ENCODE measurements at places on chromosomes 6 and 20.

GRCh38 chr6:147078106-147078505 is 126.1 kb upstream of the STXBP5 start:
- no peak for DNase-seq

DNA sequence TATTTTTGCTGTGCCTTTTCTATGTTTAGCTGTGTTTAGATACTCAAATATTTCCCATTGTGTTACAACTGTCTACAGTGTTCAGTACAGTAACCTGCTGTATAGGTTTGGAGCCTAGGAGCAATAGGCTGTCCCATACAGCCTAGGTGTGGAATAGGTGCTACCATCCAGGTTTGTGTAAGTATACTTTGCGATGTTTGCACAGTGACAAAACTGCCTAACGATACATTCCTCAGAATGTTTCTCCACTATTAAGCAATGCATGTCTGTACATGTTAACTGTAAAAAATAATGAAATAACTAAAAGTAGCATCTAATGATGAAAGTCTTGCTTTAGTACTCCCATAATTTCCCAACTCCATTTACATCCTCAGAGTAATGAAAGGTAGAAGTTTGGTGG is 46.0 kb downstream of the SERAC1 start:
- DNase-seq, result no peak

DNA sequence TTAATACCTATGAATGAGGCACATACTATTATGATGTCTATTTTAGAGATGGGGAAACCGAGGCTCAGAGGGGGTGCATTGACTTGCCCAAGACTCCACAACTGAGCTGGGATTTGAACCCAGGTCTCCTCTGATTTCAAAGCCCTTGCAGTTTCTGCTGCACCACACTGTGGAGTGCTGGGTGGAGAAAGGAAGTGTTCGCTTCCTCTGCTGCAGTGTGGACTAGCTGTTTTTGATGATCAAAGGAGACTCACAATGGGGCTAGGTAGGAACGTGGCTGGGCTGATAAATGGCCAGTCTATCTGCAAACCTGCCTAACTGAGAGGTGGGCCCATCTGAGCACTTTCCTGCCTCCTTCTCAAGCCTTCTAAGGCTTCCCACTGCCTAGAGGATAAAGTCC is 87.2 kb downstream of the CD40 start:
- no peak for DNase-seq

GRCh38 chr20:25659999-25660398 is 36.2 kb upstream of the NANP start:
- DNase-seq, result no peak

DNA sequence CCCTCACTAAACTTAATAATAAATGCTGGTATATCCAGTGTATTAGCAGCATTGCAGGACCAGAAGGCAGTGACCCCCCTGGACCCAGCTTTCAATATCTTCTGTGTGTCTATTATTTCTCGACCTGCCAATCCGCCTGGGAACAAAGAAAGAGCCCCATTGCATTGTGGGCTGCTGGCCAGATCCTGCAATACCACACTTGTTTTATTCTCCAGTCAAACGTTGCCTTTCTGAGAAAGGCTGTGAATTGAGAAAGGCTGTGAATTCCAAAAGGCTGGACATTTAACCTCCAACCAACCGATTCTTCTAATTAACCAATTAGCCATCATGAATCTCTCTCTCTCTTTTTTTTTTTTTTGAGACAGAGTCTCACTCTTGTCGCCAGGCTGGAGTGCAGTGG is 1.5 kb upstream of the MTO1 start:
- DNase-seq, result no peak

- no peak for DNase-seq
These were observed 301.1 kb downstream of the FOXC1 start for GRCh38 chr6:1910621-1911407.

Measured in activated CD4-positive, alpha-beta T cell treated with anti-CD3 and anti-CD28 coated beads for 24 hours (primary cell).